ENCODE measurements at places on chromosomes 11 and 22.

GRCh38 chr22:21919526-21920307 is 32.9 kb downstream of the PPM1F start:
- DNase-seq: no peak

DNA sequence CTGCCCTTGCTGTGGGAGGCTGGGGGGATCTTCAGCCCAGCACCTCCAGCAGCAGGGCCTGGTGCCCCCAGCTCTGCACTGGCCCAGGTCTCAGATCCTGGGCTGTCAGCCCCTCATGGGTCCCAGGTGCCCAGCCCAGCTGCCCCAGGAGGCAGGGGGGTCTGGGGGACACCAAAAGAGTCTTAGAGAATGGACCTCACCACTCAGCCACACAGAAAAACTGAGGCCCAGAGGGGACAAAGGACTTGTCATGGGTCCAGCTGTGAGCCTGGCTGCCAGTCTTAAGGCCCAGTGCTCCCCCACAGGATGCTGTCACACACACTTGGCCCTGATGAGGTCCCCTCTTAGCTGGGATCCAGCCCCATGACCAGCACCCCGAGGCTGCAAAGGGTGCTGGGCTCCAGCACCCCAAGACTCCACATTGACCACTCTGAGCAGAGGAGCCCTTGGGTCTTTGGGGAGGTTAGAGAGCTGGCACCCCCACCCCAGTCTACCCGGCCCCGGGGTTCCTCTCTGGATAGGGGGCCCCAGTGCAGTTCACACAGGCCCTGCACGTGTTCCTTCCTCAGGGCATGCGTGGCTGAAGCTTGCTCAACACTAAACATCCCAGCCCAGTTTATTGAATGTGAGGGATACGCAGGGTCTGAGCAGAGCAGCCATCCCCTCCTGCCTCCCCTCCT is 54.4 kb downstream of the IGLL5 start:
- no peak for DNase-seq

- no peak for DNase-seq
These were observed 6.8 kb downstream of the CFL1 start for GRCh38 chr11:65851083-65851579.

GRCh38 chr11:72378704-72379383 is 55.5 kb downstream of the CLPB start:
- no peak for DNase-seq

- no peak for DNase-seq
These were observed 3.5 kb upstream of the GLB1L3 start for GRCh38 chr11:134272381-134273316.

DNA sequence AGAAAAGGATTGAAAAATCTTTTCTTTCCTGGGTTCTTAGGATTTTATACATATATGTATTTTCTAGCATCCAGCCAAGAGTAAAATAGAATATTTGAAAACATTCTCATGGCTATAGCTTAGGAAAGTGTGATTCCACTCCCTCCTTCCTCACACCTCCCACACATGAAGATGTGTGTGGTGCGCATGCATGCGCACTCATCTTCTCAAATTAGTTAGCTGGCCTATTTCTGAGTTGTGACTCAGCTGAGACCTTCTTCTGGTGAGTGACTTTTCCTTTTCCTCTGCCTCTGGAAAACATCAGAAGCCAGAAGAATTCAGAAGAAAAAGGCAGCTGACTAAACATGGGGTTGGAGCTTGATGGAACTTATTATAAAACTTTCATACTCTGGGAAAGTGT is 149.8 kb downstream of the OR4C45 start:
- DNase-seq: no peak

- no peak for DNase-seq
These were observed 4.6 kb downstream of the LRRC32 start for GRCh38 chr11:76665921-76666351.

Data from activated naive CD4-positive, alpha-beta T cell treated with anti-CD3 and anti-CD28 coated beads, Interleukin-2, amount 10 ng/mL, durations not matched to agents 7 days and 5 days (primary cell).